ENCODE measurements at places on chromosomes 7 and 10.

GRCh38 chr7:158996214-158997109, 140.1 kb downstream of the DYNC2I1 start:
- no peak for DNase-seq

DNA sequence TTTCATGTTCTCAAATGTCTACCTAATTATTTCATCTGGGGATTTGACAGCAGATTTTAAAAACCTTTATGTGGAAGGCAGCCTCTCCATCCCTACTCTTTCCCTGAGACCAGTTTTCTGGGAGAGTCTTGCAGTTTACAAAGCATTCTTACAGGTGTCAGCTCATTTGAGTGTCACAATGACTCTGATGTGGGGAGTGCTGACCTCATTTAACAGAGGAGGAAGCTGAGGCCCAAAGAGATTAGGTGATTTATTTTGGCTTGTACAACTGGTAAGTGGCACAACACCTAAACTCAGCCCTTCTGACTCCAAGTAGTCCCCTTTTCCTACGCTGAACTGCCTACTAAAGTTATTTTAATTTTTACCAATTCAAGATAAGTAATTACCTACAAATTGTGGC, 33.3 kb upstream of the MAT1A start:
- no peak for DNase-seq

- DNase-seq, result no peak
Measured at GRCh38 chr10:34649385-34649784, 165.7 kb downstream of the PARD3 start.

DNA sequence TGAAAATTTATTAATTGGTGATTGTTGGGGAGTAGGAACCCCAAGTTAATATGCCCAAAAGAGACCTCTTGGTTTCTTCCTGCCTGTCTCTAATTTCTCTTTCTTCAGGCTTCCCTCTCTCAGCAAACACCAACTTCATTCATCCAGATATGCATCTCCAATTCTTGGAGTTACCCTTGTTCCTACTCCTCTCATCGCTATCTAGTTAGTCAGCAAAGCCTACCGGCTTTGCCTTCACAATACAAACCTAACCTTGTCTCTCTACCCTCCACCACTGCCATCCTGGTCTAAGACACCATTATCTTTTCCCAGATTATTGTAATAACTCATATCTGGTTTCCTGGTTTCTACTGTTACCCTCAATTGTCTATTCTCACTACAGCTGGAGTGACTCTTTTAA, 47.9 kb downstream of the MRPL32 start:
- no peak for DNase-seq

GRCh38 chr7:45482451-45482850, 91.7 kb upstream of the ADCY1 start:
- DNase-seq, result no peak
